ENCODE measurements at places on chromosomes 2 and 18. TPM values are rescaled to one million over a fixed set of nuclear protein-coding genes. Genes with fewer than 3 reads are reported as not detected.

CD28 gene
- 52.7 TPM for total RNA-seq

SALL3 gene
- total RNA-seq: not detected

IMPA2 gene
- total RNA-seq: 12.5 TPM

GRCh38 chr18:58633874-58634273, 5.0 kb upstream of the ALPK2 start:
- no peak overlapping the region for H3K4me3 ChIP-seq
- peaks cover 2% of the 10 kb centered on the region for H3K27me3 ChIP-seq
- peaks cover 33% of the 10 kb centered on the region for H3K4me1 ChIP-seq
- H3K36me3 ChIP-seq: peaks cover 4% of the 10 kb centered on the region
- no peak for DNase-seq

DNA sequence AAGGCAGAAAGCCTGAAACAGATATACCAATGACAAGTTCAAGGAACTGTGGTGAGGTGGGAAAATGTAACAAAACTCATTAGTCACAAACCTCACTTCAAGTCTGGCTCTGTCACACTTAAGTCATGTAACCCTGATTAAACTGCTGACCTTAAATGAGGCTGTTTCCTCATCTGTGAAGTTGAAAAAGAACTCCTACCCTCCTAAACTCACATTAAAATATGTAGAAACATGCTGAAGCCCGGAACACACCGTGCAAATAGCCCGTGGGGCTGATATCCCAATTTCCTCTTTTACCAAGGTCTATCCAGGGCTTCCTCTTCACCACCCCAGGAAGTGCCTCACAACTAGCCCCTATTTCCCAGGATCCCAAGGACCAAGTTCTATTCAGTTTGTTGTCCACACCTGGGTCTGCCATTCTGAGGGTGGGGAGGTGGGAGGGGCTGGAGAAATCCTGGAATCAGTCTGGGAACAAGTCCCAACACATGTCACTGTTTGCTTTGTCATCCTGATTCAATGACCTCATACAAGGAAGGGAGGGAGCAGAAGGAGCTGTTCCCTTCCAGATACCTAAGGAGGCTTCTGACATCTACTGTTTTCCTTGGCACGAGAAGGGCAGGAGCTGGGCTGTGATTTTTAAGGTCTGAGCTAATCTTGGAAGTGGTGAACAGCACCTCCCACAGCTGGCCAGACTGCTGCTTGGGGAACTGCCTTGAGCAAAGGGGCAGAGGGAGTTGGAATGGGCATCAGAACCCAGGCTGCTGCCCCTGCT, 42.3 kb downstream of the SLC4A1AP start:
- H3K27me3 ChIP-seq: peaks cover 9% of the 10 kb centered on the region
- no peak overlapping the region for H3K27ac ChIP-seq
- peaks cover 7% of the 10 kb centered on the region for H3K4me1 ChIP-seq

DNA sequence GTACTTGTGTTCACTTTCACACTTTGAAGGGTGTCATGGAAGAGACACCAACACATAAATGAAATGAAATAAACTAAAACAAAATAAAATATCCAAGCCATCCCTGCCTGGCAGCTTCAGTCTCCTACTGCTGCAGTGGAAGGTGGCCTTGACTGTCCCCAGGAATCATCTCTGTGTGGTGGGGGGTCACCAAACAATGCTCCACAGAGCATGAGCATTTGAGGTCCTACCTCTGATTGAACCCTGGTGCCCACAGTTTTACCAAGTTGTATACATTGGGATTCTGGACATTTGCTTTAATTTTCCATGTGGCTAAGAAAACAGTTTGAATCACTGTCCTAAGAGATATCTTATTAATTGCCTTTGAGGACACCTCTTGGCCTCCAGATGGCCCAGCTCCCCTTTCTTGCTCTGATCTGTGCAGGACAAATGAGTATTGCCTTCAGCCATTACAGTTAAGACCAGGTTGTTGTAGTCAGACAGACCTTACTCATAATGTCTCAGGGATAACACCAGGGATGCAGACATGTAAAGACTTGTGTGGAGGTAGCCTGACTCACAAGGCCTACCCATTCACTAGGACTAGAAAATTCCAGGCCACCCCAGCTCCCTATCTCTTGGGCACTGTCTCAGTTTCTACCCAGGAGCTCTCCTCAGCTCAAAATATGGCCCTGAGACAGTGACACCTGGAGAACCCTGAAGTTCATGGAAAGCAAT, 195.0 kb downstream of the MYCN start:
- no peaks in the 10 kb centered on the region for H3K27me3 ChIP-seq
- no peak overlapping the region for H3K27ac ChIP-seq
- H3K36me3 ChIP-seq: no peaks in the 10 kb centered on the region
- H3K4me3 ChIP-seq: no peak overlapping the region
- H3K4me1 ChIP-seq: no peaks in the 10 kb centered on the region
